Pancreas (tissue), 10 donors: ENCODE measurements at places on chromosomes 5 and 9. TPM values are rescaled to one million over a fixed set of nuclear protein-coding genes. Genes with fewer than 3 reads are reported as not detected.

SHROOM1 gene
- polyA plus RNA-seq, result 30.9 TPM

C5orf58 gene
- 0.21 TPM for polyA plus RNA-seq

SLC36A2 gene
- polyA plus RNA-seq, result not detected

CLTB gene
- polyA plus RNA-seq, result 92.0 TPM

GRCh38 chr5:170450061-170450669, 53.7 kb upstream of the KCNIP1 start:
- H3K36me3 ChIP-seq, result no peaks in the 10 kb centered on the region
- H3K27ac ChIP-seq, result no peak overlapping the region
- no peak overlapping the region for H3K4me3 ChIP-seq
- no peaks in the 10 kb centered on the region for H3K4me1 ChIP-seq
- no peak for DNase-seq

- no peaks in the 10 kb centered on the region for H3K27me3 ChIP-seq
- H3K27ac ChIP-seq, result no peak overlapping the region
- H3K36me3 ChIP-seq, result no peaks in the 10 kb centered on the region
- DNase-seq, result no peak
- H3K4me1 ChIP-seq, result no peaks in the 10 kb centered on the region
- H3K4me3 ChIP-seq, result no peak overlapping the region
These were observed 25.9 kb upstream of the IDNK start for GRCh38 chr9:83596899-83597504.

- DNase-seq, result no peak
- H3K4me3 ChIP-seq, result no peak overlapping the region
- no peaks in the 10 kb centered on the region for H3K27me3 ChIP-seq
- H3K4me1 ChIP-seq, result no peaks in the 10 kb centered on the region
- H3K27ac ChIP-seq, result no peak overlapping the region
These were observed 911.6 kb upstream of the SEMA6A start for GRCh38 chr5:117486261-117486660.

DNA sequence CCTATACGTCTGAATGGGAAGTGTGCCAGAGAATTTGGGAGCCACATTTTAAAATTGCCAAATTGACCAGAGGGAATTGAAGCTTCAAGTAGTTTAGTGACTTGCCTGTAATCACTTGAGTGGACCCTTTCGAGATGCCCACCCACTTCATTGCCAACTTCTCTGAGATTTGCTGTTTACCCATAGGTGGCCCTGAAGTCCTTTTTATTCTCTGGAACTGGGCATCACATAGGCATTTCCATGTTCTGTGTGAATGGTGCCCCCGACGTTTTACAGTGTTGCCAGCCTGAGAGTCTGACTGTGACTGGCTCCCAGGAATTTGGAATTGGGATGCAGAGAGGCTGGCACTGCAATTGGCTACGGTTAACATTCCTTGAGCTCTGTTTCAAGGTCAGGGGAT, 158.6 kb downstream of the SEMA6A start:
- no peak for DNase-seq
- H3K27ac ChIP-seq, result no peak overlapping the region
- no peaks in the 10 kb centered on the region for H3K27me3 ChIP-seq

DNA sequence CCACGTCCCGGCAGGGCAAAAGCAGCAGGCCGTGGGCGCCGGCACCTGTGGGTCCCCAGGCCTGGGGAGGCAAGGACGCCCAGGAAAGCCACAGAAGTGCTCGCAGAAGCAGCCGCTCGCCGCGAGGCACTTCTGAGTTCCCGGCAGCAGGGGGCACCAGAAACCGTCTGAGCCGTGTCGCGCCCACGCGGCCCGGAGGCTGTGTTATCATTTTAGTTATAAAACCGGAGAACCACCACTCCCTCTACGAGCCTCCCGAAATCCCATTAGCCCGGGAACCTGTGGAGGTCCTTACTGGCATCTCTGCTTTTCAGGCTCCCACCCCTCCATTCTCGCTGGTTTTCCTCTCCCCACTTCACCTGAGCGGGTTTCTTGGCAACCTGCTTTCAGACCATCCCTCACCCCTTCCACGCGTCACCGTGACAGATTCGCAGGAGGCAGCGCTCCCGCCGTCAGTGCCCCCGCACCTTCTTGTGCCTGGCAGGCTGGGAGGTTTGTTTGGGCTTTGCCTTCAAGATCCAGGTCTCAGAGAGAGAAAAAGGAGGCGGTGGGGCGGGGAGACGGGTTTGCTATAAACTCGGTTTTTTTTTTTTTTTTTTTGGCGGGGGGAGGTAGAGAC, 2.3 kb downstream of the GDNF start:
- peak; percentile 69 for DNase-seq
- no peaks in the 10 kb centered on the region for H3K36me3 ChIP-seq
- no peaks in the 10 kb centered on the region for H3K27me3 ChIP-seq

DNA sequence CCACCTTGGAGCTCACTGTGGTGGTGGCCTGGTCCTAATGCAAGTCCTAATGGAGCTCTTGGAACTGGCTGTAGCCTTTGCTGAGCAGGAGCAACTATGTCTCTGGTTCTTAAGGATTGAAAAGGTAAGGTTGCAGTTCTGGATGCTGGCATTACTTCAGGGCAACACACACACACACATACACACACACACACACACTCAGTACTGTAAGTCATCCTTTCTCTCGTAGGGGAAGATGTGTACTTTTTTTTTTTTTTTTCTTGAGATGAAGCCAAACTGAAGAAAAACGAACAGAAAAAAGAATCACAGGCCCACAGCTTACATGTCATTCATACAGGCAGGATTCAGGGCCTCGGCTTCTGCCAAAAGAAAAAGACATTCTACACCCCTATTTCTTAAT, 81.1 kb upstream of the RPS23 start:
- H3K27ac ChIP-seq, result no peak overlapping the region
- H3K36me3 ChIP-seq, result no peaks in the 10 kb centered on the region
- no peaks in the 10 kb centered on the region for H3K4me1 ChIP-seq

GRCh38 chr9:112618385-112619009, 99.4 kb downstream of the INIP start:
- no peak overlapping the region for H3K4me3 ChIP-seq
- no peak overlapping the region for H3K27ac ChIP-seq
- H3K36me3 ChIP-seq, result no peaks in the 10 kb centered on the region
- no peaks in the 10 kb centered on the region for H3K4me1 ChIP-seq
